ENCODE measurements at places on chromosomes 2 and 18.

DNA sequence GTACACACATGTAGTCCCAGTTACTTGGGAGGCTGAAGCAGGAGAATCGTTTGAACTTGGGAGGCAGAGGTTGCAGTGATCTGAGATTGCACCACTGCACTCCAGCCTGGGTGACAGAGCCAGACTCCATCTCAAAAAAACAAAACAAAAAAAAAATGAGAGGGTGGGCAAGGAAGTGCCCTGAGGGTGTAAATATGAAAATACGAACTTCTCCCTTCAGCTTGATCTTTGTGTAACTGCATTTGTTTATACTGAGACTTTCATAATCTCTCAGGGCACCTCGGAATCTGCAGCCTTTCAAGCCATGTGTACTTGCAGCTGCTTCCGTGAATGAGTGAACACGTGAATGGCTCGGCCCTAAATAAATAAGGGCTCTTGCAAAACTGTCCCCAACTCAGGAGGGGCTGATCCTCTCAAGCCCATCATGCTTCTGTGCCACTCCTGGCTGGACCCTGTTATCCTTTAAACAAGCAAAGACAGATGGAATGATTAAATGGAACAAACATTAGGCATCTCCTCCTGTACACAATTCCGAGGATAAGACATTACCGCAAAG lies 96.8 kb downstream of the BOD1L2 start:
- no peak for DNase-seq

- no peak for DNase-seq
Measured at GRCh38 chr2:235511751-235512698, 18.2 kb downstream of the AGAP1 start.

DNA sequence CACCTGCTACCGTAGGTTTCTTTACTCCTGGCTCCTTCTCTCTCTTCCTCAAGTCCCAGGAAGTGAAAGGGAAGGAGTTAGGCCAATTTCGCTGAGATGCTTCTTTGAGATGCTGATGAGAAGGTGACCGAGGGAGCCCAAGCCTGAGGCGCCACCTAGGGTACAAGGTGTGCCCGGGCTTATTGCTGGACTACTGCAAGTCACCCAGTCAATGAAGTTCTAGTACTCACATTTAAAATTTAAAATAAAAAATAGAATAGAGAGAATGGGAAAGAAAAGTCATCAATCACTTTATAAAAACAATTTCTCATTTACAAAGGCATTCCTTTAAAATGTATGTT lies 45.3 kb downstream of the ACAA2 start:
- DNase-seq = no peak

- DNase-seq = no peak
Measured at GRCh38 chr2:170819680-170820664, 3.3 kb downstream of the GAD1 start.

GRCh38 chr18:76463872-76464271 lies 31.2 kb downstream of the ZNF516 start:
- DNase-seq = no peak

GRCh38 chr18:32722279-32722678 lies 50.5 kb downstream of the KLHL14 start:
- no peak for DNase-seq

DNA sequence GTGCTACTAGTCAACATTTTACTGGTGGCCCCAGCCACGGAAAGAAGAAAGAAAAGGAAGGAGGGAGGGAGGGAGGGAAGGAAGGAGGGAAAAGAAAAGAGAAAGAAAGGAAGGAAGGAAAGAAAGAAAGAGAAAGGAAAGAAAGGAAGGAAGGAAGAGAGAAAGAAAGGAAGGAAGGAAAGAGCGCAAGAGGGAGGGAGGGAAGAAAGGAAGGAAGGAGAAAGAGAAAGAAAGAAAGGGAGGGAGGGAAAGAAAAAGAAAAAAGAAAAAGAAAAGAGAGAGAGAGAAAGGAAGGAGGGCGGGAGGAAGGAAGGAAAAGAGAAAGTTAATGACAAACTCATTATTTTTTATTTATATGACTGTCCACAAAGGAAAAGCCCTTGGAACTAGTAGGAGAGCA lies 34.9 kb upstream of the SLC35G4 start:
- DNase-seq = no peak

DNA sequence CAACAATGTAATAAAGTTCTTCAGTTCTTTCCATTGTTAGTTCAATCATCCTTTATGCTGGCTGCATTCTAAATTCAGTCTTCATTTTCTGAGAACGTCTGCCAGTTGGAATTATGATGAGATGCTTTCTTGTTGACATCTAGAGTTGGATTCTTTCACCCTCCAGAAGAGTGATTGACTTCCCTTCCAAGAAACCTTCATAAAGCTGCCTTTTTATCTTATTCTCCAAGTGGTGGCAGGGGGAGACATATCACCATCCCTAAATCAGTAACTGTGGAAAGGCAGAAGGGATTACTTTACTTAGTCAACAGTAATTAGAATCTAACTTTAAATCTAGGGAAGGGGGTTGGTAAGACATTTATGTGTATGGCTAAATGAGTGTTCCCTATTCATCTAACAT lies 86.8 kb upstream of the GULP1 start:
- DNase-seq = no peak

- DNase-seq = no peak
Measured at GRCh38 chr2:98576666-98577312, 31.5 kb downstream of the COA5 start.

DNA sequence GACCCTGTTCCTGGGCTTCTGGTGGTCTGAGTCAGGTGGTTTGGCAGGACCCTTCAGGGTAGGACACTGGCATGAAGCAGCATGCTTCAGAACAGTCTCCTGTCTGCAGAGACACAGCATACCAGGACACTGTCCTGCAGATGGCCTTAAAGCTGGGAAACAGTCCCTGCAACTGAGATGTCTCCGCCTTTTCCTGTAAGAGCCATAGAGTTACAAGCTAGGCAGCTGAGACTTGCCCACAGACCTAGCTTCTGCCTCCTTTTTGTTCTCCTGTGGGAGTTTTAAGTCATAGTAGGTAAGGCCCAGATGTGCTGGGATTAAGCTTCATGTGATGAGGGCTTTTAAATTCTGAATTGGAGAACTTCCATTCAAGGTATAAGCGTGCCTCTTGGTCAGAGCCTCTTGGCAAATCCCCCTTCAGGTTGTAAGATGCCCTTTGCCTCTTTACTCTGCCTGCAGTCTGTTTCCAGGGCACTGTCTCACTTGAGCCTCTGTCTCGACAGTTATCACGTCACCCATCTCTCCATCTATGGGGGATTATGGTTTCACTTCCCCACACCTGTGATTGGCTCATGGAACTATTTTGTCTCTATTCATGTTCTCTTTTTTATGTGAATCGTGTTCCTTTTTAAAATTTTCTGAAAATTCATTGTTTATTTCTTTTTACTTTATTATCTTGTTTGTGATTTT lies 51.8 kb downstream of the COA5 start:
- no peak for DNase-seq

All from non-pigmented ciliary epithelial cell (primary cell).